ENCODE measurements at places on chromosomes 7 and 10. TPM values are rescaled to one million over a fixed set of nuclear protein-coding genes. Genes with fewer than 3 reads are reported as not detected.

Gene LDB1
- 43.6 TPM for total RNA-seq

Gene EPHA1
- 15.4 TPM for total RNA-seq

Gene HOXA13
- total RNA-seq, result 0.33 TPM

Gene SH2D4B
- 0.16 TPM for total RNA-seq

Gene PPP2R2D
- total RNA-seq, result 51.8 TPM

Gene CLDN3
- not detected for total RNA-seq

- no peak for DNase-seq
Measured at GRCh38 chr7:95110707-95111106, 203.3 kb downstream of the PPP1R9A start.

GRCh38 chr7:111174510-111174909 lies 83.6 kb downstream of the LRRN3 start:
- DNase-seq, result no peak

DNA sequence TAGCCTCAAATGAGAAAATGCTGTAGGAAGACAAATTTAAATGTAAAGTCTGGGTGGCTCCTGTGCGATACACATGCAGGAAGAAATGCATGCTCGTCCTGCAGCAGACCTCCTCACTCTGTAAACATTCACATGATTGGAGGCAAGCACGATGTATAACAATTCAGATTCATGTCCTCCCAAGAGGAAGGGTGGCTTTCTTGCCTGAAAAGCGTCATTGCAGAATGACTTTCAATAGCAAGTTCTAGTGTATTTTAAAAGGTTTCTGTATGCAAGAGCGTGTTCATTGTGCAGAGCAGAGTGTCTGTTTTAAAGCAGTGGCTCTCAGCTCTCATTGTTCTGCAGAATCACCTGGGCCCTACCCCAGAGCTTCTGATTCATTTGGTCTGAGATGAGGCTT lies 170.3 kb upstream of the CELF2 start:
- DNase-seq, result no peak

DNA sequence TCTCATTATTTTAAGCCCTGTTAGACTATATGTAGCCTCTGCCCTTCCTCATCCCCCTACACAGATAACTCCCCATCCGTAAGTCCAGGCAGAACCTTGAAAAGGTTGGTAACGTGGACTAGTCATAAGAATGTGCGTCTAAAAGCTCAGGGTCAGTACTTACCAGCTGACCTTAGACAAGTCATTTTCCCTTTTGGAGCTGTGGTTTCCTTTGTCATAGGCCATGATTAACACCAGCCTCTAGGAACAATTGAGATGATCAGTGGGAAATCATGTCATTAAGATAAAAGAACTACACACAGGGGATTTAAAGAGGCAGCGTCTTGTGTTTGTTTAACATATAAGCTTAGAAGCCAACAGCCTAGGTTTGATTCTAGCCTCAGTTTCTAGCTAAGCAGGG lies 6.9 kb upstream of the UNC5B start:
- no peak for DNase-seq

GRCh38 chr10:51510231-51510630 lies 189.2 kb downstream of the CSTF2T start:
- DNase-seq, result no peak

- DNase-seq, result no peak
Measured at GRCh38 chr10:31953080-31953479, 24.4 kb upstream of the ARHGAP12 start.

DNA sequence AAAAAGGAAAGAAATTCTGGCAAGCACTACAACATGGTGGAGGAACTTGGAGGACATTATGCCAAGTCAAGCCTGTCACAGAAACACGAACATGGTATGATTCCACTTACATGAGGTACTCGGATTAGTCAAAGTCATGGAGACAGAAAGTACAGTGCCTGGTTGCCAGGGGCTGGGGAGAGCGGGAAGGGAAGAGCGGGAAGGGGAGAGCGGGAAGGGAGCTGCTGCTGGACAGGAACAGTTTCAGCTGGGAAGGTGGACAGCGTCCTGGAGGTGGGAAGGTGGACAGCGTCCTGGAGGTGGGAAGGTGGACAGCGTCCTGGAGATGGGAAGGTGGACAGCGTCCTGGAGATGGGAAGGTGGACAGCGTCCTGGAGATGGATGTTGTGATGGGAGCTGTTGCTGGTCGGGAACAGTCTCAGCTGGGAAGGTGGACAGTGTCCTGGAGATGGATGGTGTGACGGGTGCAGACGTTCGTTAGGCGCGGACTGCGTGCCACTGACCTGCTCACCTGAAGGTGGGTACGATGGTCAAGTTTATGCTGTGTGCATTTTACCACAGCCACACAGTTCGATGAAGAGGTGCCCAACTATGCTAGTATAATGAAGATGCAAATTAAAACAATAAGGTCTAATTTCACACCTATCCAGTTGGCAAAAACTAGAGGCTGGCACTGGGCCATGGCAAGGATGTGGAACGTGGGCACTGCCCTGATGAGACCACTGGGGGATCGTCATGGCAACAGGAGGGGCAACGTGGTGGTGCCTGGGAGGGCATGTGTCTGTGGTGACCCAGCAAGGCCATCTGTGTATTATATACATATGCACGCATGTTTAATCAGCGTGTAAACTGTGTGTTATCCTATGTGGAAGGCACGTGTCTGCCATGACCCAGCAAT lies 103.8 kb downstream of the NKX6-2 start:
- DNase-seq, result no peak

DNA sequence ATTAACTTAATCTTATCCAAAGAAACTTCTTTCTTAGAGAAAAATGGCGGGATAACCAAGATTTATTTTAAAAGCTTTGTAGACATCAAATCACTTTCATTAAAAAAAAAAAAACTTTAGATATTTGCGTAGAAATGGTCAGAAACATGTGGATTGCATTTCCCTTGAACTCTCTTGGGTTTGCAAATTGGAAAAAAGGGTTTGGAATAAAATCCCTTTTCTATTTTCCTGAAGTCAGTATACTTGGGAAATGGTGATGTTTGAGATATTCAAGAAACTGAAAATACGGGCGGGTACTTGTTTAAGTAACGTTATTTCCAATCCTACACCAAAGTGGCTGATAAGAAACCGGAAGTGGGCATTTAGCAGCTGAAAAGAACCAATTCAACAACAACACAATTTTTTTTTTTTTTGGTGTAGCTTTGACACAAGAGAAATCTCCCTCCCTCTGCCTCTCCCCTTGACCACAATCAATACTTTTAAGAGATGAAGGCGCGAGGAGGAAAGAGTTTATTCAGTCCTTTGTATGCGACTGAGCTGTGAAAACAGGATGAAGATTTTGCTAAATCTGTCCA lies 13.7 kb upstream of the GFRA1 start:
- no peak for DNase-seq

- DNase-seq, result no peak
Measured at GRCh38 chr7:66847879-66848790, 72.9 kb upstream of the TMEM248 start.

DNA sequence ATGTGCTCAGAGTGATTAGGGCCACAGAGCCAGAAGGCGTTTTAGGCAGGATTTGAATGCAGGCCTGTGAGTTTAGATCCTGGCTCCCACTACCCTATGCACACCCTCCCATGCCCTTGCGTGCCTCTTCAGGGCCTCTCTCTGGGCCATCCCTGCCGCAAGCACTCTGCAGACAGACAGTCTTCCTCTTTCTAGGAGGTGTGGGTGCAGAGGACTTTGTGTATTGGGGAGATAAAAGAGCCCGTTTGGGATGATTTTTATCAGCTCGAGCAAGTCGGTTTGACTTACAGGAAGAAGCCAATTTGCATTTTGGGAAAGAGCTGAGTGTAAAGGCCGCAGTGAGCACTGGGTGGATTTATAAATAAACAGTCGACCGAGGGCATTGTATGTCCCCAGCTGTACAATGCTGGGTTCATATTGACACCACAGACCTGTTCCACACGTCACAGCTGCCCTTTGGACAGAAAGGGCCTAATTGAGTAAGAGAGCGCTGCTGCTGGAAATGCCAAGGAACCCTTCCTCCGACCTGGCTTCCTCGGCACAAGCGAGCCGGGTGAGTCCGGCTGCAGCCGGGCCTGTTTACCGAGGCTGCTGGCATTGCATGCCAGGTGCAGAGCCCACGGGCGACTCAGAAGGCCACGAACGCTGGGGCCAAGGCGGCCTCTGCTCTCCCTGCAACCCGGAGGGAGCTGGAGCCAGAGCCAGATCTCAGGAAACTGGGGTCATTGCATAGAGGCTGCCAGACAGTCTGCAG lies 25.1 kb downstream of the ZMIZ1 start:
- DNase-seq, result peak; percentile 89

DNA sequence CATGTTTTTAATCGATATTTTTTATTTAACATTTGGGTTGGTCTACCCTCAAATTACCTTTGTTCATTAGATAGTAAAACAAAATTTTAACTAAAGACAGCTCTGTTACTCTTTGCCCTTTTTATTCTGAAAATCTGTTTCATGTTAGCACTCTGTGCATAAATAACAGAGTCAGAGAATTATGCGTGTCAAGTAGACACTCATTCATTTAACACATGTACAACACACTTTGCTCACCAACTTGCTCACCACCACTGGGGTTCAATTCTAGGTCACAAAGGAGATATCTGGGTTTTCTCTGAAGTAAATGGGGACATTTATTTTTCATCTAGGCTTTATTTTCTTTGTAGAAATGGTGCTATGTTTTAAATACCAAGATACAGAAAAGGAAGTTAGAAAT lies 457.4 kb upstream of the SEMA3D start:
- no peak for DNase-seq

DNA sequence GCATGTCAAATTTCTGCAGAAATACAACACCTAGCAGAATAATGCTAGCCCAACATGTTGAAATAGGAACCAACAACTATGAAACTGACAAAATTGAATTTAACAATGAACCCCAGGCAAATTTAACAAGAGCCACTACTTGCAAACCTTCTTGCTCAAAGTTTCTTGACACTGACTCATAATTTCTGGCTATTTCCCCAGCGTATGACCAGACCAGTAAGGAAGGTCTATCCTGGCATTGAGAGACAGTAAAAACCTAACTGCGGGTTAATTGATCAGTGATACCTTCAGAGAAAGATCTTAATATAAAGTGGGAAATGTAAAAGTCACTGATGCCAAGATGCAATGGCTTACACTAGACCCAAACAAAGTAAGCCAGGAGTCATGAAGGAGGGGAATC lies 510.1 kb downstream of the ARL4A start:
- DNase-seq, result no peak

All from breast epithelium (tissue), 4 donors.